GM19239 (cell line): ENCODE measurements at places on chromosomes 7 and 10.
A peak's percentile ranks its signal among the peaks of the same experiment; 100 is the strongest.

GRCh38 chr10:126663328-126663727 lies 7.2 kb downstream of the C10orf90 start:
- no peak for DNase-seq

DNA sequence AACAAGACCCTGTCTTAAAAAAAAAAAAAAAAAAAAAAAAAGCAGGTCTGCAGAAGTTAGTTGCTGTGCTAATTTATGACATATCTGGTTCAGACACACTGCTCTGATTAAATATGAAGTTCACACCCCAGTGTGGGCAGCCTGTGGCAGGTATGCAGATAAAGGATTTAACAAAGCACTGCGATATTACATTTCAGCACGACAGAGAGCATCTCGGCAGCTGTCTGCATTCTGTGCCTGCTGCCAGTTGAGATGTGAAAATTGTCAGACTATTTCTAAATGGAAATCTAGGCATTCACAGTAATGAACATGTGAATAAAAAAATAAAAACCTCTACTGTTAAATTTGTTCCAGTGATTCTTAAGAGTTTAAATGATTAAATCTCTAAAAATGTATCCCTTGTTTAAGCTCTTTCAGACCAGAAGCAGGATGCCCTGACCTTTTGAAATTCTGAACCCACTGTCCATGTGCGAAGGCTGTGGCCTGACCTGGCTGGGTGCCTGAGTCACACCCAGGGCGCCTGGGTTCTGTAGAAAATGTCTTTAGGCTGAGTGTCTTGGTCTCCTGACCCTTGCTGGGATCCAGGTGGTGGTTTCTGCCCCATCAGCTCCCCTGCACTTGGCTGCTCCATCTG lies 272.9 kb downstream of the WDR37 start:
- no peak for DNase-seq

GRCh38 chr7:79820387-79820786 lies 314.2 kb upstream of the GNAI1 start:
- DNase-seq = no peak

- no peak for DNase-seq
Measured at GRCh38 chr10:74890460-74890859, 64.1 kb downstream of the KAT6B start.

DNA sequence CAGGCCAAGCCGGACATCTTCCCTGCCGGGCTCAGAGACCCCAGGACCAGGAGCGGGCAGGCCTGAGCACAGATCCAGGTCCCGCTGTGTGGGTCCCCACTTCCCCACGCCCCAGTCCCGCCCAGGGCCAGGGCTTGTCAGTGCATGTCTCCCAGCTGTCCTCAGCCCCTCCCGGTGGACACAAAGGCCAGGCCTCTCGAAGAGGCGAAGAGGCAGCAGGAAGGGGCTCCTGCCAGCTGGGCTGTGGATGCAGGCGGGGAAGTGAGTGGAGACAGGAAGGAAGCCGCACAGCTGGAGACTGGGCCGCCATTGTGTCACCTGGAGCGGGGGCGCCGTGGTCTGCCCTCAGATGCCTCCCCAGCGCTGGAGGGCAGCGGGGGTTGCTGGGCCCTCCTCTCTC lies 4.8 kb downstream of the GRIFIN start:
- no peak for DNase-seq

- no peak for DNase-seq
Measured at GRCh38 chr7:87574630-87575029, 26.1 kb downstream of the ABCB1 start.

- peak; percentile 17 for DNase-seq
Measured at GRCh38 chr10:34758447-34758996, 56.6 kb downstream of the PARD3 start.

DNA sequence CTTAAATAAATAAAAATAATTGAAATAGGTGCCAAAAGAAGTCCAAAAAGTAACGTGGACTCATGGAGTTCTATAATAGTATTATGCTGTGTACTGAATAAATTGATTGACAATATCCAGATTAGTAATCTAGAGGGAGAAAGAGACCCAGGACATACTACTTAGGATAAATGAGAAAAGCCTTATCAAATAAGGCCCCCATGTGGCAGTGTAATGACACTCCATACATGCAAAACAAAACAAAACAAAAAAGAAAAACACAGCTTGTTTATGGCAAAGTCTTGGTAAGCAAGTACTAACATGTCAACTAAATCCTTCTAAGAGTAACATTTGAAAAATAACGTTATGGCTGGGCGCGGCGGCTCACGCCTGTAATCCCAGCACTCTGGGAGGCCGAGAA lies 3.6 kb upstream of the RUNDC3B start:
- no peak for DNase-seq

DNA sequence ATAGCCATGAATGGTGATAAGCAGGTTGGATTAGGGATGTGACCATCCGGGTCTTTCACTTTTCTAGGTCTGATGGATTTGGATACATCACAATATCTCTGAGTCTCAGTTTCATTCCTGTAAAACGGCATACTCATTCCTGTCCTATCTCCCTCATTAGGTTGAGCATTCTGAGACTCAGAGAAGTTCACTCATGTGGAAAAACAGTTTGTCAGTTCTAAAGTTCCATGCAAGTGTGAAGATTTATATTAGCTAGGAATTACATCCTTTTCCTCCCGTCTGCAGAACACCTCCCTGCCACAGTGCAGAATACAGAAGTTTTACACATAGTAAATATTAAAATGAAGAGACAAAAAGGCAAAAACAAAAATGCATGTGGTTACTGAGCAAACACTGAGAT lies 94.2 kb upstream of the SLC25A13 start:
- no peak for DNase-seq

- no peak for DNase-seq
Measured at GRCh38 chr10:86759073-86759672, 2.8 kb downstream of the BMPR1A start.

DNA sequence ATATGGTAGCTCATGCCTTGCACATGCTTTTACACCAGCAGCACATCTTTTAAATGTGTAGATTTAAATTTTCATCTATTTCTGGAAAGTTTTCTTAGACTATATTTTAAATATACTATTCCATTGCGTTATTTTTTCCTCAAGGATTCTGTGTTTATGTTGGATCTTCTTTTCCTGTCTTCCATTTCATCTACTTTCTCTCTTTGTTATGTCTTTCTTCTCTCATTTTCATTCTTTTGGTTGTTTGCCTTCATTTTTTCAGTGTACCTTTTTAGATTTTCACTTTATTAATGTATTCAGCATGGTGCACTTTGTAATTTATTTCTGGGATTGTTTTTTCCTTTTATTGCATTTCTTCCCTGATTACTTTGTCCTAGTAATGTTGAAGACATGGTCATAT lies 329.8 kb downstream of the ADK start:
- DNase-seq = no peak

DNA sequence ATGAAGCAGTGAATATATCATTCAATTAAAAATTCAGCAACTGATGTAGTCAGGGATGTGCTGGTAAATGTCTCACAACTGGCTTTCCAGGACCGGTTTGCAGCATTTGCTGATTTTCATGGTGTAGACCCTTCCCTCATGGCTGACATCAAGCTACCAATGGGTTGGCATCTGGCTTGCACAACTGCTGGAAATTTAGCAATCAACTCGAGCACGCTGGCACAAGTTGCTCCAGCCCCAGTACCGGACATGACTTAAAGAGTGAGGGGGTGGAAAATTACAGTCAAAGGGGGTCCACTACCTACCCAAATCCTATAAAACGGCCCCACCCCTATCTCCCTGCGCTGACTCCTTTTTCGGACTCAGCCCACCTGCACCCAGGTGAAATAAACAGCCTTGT lies 198.4 kb upstream of the NRP1 start:
- DNase-seq = no peak

DNA sequence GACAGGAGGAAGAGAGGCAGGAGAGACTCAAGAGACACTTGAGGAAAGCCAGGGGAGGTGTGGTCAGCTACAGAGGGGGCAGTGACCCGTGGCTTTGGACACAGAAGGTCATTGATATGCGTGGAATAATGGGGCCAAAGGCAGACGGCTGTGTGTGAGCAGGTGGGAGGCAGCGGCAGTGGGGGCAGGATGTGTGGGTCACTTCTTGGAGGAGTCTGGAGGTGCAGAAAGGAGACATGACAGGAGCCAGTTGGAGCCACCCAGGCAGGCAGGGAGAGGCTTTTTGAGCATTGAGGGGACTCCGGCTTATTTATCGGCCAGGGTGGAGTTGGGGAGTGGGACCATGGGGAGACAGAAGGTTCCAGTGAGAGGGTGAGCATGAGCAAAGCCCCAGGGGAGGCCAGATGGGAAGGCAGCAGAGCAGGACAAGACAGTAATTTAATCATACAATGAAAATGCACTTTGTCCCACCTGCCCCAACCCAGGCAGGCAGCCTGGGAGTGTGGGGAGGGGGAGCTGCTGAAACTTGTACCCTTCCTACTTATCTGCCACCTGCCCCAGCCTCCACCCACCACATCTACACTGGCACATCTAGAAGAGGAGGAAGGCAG lies 5.0 kb downstream of the LDB3 start:
- DNase-seq = no peak

- DNase-seq = no peak
Measured at GRCh38 chr7:151409667-151410404, at the start of gene WDR86. Gene WDR86 (minus strand): TSS chr7:151410038. CDS start chr7:151409589, 449 bp downstream.

DNA sequence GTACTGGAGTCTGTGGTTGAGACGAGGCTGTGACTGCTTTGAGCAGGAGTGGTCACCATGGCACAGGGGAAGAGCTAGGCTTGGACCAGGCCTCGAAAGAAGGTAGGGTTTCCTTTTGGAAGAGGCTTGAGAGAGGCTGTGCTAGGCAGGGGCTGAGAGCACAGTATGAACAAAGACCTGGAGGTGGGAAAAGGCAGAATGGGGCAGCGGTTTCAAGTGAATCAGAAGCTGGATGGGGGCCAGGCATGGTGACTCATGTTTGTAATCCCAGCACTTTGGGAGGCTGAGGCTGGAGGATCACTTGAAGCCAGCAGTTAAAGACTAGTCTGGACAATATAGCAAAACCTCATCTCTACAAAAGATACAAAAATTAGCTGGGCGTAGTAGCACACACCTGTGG lies 65.9 kb downstream of the CLIP2 start:
- DNase-seq = no peak

- DNase-seq = no peak
Measured at GRCh38 chr7:105815576-105815975, 60.8 kb downstream of the ATXN7L1 start.

- DNase-seq = no peak
Measured at GRCh38 chr7:30986331-30986730, 22.6 kb downstream of the GHRHR start.

GRCh38 chr7:96521068-96521894 lies 188.4 kb downstream of the SEM1 start:
- DNase-seq = no peak

GRCh38 chr7:74291535-74291934 lies 2.3 kb downstream of the CLIP2 start:
- no peak for DNase-seq

DNA sequence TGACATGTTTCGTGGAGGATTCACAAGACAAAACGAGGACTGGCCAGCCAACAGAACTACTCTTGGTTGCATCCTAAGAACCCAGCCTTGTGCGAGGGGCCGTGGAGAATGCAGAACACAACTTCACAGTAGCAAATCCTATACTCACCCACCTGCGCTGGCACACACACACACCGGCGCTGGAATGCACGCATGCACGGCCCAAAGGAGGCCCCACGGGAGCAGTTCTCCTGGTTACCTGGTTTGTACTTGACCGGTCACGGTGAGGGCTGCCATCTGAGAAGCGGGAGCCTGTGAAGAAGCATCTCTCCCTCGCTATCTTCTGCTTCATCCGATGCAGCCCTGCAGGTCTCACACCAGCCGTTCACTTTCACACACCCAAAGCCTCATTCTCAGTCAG lies 137.8 kb downstream of the ZMYND11 start:
- no peak for DNase-seq

GRCh38 chr7:15686295-15686956 lies at the start of gene MEOX2:
Gene MEOX2 (minus strand): TSS chr7:15686683. CDS start chr7:15686402, 281 bp downstream.
- DNase-seq = no peak

DNA sequence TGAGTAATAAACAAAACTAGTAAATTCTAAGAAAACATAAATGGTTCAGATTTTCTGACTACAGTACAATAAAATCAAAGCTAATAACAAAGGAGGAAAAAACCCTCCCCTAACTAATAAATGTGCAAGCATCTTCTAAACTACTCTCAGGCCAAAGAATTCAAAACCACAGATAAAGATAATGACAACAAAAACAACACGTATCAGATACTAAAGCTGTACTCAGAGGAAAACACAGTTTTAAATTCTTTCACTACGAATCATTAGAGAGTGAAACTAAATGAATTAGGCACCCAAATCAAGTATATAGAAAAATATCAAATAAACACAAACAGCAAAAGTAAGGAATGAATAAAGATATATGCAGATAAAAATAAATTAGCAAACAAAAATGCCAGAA lies 200.9 kb downstream of the TEX36 start:
- no peak for DNase-seq

DNA sequence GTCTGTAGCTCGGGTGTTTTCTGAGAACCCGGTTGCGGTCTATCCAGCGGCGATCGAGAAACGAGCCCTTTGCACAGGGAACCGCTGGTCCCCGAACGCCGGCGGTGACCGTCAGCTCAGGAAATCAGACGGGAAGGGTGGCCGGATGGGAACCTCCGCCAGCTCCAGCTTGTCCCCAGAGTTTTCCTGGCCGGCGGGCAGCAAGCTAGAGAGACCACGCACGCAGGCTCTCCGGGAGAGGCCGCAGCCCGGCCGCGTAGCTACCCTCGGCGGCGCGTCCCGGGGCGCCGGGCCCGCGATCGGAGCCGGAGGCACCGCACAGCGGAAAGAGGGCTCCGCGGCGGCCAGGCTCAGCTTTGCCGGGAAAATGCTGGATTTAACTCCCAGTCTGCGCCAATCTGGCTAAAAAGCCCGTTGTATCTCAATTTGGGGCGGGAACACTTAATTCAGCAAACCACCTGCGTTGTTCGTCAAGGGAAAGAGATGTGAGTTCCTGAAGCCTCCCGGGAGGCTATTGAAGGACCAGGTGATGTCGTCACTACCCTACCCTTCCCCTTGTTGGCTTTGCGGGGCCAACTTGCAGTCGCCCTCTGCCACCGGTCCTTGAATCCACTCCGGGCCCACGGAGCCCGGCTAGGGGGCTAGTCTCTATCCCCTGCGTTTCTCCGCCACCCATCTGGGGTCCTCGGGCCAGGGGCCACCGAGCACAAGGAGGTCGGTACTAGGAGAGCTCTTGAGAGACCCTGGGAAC lies 859 bp upstream of the CH25H start:
- DNase-seq = no peak

- no peak for DNase-seq
Measured at GRCh38 chr10:130221456-130222375, 85.5 kb downstream of the GLRX3 start.

DNA sequence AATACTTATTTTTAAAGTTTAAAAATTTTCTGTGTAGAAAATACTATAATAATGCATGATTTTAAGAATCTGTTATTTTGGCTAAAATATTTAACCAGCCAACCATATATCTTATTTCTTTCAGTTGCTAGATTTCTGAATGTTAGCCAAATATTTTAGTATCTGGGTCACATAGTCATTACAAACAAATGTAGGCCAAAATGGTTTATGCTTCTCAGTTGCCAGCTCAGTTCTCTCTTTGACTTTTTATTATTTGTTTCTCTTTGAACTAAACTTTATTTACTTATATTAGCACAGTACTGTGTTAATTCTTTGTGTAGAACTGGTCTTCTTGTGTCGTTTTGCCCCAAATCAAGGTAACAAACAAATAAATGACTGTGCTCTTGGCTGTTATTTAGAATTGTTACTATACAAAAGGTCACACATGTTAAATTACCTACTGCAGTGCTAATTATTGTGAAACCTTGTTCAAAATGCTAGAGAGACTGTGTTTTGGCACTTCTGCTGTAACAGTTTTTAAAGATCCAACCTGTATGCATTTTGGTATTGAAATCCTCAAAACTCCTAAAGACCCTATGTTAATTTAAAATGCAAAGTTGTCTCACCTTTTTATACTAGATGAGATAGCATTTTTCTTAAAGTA lies 39.8 kb downstream of the ZEB1 start:
- no peak for DNase-seq

- DNase-seq = no peak
Measured at GRCh38 chr7:143256932-143257331, 6.3 kb upstream of the GSTK1 start.
